Activated T-cell treated with anti-CD3 and anti-CD28 coated beads, Interleukin-2, amount 50 U/mL, for 24 hours (primary cell): ENCODE measurements at places on chromosomes 4 and X.
A peak's percentile ranks its signal among the peaks of the same experiment; 100 is the strongest.

- peak; percentile 54 for DNase-seq
Observed at GRCh38 chr4:140156529-140157171, 2.7 kb upstream of the MAML3 start.

DNA sequence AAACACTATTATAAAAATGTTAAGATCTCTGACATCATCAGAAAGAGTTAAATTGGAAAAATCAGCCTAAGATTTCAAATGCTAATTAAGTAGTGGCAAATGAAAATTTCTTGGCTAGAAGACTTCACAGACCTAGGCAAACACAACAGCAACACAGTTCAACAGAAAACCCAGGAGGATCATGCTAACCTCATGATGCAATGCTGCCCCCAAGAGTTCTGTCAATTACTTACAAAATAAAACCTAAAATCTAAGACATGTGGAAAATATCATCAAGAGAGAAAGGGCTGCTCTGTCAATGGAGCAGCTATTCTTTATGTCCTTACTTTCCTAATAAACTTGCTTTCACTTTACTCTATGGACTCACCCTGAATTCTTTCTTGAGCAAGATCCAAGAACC lies 21.0 kb downstream of the S100G start:
- no peak for DNase-seq

DNA sequence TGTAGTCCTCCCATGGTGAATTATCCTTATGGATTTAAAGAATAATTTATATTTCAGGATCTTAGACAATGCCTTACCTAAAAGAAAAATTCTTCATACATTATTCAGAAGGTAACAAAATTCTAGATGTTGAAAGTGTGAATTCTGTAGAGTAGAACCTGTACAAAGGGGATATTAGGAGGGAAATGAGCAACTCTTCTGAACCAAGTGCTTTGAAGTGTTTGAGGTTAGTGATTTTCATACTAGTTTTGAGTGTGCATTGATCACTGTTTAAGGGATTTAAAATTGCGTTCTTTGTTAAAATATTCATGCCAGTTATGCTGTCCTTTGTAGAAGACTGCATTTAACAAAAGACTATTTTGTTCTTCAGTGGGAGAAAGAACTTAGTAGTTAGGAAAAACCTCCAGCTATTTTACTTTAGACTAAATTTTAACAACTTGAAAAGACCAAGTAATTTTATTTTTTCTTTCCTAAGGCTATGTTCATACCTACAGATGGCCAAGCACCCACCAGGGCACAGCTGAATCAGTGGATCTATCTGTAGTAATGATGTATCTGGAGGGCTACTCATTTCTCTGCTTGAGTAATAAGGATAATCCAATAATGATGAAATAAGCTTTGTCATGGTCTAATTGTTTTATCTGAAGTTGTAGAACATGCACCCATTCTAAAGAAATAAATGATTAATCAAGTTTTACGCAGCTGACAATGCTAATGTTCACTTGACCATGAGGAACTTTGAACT lies 134.3 kb upstream of the RPS6KA6 start:
- no peak for DNase-seq

- DNase-seq, result no peak
Observed at GRCh38 chr4:135277980-135278315, 1076.4 kb upstream of the PABPC4L start.

DNA sequence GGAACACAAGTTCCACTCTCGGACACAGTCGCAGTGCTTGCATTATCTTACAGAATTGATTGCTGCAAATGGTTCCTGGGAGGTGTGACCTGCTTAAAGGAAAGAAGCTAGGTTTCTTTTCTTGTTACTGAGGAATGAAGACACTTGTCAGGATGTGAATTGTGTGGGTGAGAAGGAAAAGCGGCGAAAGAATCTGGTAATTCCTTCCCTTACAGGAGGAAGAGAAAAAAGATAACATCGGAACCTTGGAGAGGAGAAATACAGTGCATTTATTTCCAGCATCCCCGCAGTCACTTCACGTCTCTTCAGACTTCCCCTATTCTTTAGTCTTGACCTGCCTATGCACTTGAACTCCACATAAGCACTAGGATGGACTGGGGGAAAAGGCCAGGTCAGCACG lies 389 bp upstream of the CCSER1 start:
- DNase-seq, result no peak

- DNase-seq, result no peak
Observed at GRCh38 chr4:46946919-46947536, 38.0 kb upstream of the COX7B2 start.

DNA sequence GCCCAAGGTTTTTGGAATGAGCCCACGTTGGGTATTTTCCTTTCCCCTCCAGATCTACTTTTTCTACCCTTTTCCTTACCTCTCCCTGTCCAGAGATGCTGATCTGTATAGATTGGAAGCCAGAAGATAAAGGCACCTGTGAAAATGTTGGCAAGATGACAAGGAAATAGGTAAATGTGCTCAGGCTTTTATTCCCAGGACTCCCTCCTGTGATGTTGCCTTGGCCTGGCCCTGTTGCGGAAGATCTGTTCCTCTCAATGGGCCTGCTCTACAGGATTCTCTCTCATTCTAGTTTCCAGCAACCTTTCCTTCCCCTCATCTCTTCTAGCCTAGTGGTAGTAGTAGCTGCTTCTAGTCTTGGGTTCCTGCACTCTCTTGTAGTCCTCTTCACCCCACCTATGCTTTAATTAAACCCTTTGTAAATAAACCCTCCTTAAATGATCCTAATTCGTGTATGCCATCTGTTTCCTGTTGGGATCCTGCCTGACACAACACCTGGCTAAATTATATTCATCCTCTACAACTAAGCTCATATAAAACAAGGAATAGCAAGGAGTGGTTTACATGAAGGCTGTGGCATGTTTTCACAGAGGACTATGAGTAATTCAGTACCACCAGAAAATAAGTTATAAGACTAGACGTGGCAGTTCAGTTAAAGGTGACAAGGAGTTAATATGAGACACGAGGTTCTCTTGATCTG lies 95.7 kb upstream of the MAOA start:
- DNase-seq, result no peak

- no peak for DNase-seq
Observed at GRCh38 chr4:180054291-180054690, 2188.9 kb upstream of the TENM3 start.

DNA sequence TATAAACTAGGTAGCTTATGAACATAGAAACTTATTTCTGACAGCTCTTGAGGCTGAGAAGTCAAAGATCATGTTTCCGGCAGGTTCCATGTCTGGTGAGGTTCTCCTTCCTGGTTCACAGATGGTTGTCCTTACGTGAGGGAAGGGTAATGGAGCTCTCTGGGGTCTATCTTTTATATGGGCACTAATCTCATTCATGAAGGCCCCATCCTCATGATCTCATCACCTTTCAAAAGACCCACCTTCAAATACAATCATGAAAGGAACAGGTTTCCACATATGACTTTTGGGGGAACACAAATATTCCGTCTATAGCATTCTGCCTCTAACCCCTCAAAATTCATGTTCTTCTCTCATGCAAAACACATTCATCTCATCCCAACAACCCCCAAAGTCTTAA lies 264.7 kb downstream of the PTTG2 start:
- DNase-seq, result no peak

DNA sequence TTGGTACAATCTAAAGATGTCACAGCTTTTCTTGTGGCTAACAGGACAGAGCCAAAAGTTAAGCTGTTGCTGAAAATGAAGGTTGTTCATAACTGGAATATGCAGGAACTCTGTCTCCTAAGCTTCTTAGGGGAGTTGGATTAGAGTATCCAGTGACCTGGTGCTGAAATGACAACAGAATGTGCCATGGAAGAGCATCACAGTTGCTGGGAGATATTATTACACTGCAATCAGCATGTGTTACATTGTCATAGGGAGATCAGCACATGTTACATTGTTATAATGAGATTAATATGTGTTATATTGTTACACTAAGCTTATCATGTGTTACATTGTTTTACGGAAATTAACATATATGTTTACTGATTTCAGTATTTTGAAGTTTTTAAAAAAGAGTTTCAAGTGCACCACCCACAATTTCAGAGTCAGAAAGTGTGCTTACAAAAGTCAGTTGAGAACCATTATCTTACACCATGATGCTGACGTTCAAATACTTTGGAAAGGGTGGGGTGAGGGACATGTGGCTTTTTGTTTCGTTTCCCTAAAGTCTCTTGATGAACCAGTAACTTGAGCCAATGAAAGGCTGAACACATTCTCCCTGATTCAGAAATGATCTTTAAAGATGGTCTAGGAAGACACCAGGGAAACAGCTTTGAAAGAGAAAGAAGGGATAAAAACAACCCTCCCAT lies 113.4 kb downstream of the DRD5 start:
- DNase-seq, result no peak

DNA sequence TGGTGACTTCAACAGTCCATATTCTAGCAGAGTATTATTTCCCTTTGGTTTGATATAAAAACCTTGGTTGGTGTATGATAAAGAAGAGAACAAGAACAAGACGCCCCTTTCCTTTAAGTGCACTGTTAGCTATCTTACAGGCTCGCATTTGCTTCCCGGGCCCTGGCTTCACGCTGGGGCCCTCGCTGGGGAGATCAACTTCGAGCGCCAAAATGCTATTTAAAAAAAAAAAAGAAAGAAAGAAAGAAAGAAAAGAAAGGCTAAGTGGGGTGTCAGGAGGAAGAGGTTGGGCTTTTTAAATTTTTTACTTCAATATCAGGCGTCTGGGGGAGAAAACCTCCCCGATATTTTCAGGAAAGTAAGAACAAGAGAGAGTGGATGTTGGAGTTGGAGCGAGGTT lies 11.7 kb downstream of the ARX start:
- no peak for DNase-seq

GRCh38 chrX:31497086-31497485 lies 425.2 kb upstream of the FTHL17 start:
- DNase-seq, result no peak

DNA sequence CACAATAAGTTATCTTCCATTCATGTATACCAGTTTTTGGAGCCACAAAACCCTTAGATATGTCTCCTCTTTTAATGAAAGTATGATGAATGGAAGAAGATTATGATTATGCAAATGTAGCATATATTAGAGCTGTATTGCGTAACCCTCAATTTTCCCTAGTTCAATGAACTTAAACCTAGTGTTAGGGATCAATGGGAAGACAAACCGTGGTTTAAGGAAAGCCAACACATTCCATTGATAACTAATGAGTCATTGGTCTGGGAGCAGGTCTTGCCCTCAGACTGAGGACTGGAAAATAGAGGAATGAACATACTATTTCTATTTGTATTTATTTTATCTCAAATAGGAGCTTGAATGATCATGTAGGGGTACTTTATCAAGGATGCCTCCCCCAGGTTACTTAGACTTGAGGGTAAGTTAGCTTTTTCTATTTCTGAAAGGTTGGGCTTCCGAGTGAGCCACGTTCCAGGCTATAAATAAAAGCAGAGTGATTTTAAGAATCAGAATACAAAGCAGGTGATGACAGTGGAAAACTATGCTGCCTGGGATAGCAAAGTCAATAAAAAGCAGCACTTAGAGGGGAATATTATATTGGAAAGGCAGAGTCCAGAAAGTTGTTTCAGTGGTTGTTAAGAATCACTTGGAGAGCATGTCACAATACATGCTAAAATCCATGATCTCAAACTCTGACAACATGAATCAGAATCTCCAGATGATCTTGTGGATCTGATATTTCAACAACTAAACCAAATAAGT lies 356.0 kb downstream of the ADAM29 start:
- no peak for DNase-seq

- DNase-seq, result no peak
Observed at GRCh38 chr4:113371111-113371510, 321.7 kb downstream of the ANK2 start.

- DNase-seq, result no peak
Observed at GRCh38 chr4:81355136-81355535, 116.6 kb downstream of the RASGEF1B start.

GRCh38 chr4:72954811-72955210 lies 114.7 kb downstream of the COX18 start:
- DNase-seq, result no peak

DNA sequence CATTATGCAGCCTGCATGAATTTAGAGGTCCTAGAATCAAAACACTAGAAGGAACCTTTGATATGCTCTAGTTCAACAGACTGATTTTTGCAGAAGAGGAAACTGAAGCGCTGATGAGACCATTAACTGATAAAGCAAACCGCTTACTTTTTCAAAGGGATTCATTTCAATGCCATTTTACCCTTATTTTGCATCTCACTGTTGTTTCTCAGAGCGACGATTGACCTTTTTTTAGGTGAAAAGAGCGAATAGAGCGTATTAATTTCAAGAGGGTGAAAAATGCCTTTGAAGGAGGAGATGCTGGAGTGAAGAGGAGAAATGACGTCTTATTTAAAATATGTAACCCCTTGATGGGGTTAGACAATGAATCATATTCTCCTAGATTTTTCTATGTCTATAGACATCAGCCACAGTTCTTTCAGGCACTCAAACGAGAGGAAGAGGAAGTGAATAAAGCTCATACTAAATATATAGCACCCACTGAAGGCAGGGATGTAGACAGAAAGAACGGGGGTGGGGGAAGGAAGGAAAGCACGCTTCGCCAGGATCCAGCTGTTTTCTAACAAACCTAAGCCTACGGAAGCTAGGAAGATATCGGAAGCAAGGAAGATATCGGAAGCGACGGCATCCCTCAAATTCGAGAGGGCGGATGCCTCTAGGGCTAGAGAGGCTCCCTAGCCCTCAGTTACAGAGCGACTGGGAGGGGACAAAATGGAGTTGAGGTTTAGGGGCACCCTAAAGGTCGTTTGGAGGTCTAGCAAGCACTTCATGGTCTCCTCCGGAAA lies 848 bp downstream of the ACSL4 start:
- DNase-seq, result peak; percentile 58
